GM23248 (cell line): ENCODE measurements at places on chromosomes 16 and 17.

GRCh38 chr16:5072334-5073278, 963 bp downstream of the ALG1 start:
- peak; percentile 56 for DNase-seq

DNA sequence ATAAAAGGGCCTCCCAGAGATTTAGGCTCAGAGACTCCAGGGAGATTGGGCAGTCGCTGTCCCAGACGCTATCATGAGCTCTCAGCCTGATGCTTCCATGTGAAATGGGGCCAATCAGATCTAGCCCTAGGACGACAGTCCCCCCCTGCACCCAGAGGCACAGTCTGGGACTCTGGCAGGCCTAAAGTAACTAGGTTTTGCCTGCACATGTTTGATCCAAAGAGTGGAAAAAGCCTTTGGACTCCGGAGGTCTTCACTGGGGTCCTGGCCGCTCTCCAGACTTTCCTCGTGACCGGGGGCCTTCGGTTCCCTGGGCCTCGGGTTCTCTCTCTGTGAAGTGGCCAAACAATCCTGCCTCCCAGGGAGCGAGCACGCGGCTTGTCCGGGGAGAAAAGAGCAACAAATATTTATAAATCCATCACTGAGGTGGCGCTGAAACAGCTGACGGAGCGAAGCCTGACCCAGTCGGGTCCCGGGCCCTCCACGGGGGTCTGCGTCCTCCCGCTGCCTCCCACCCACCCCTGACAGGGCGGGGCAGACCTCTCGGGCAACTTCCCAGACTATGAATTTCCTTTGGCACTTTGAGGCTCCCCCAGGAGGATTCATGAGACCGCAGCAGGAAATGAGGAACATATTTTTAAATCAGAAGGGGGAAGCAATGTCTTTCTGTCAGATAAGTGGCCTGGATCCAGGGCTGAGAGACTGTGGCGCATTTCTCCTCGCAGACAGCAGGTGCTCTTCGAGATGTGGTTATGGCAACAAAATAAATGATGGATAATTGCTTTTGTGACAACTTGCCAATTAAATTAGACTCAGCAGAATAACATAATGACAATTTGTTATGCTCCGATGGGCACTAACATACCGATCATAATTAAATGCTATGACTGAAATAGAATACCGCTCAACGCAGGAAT, 38.9 kb downstream of the MRPS23 start:
- DNase-seq, result peak; percentile 52

DNA sequence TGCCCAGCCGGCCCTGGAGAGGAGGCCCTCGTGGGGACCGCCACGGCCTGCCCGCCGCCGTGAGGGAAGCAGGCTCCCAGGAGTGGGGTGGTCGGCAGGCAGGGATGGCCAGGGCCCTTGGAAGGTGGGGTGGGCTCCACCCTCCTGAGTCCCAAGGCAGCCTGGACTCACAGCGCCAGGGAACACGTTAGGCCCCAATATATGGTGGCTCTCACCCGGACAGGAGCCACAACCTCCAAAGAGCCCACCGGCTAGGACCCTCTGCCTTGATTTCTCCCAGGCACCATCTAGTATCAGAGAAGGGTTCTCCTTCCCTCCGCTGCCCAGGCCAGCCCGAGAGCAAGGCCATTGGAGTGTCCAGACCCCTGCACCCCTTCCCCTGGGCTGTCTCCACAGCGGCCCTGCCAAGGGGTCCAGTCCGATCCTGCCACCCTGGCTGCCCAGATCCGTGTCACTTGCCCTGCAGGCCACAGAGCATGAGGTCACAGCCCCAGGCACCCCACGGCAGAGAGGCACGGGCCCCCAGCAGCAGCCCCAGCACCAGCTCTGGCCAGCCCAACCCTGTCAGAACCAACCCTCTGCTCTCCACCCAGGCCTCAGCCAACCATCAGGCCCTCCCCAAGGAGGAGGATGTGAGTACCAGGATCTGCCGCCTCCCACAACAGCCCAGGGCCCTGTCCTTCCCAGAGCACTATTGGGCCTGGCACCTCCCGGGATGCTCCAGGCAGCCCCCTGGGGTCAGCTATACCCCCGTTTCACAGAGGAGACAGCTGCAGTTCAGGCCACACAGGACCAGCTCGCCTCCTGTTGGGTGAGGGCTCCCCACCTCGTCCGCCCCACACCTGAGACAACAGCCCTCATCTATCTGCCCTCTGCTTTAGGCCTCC, 1.1 kb upstream of the AXIN1 start:
- DNase-seq, result peak; percentile 33

DNA sequence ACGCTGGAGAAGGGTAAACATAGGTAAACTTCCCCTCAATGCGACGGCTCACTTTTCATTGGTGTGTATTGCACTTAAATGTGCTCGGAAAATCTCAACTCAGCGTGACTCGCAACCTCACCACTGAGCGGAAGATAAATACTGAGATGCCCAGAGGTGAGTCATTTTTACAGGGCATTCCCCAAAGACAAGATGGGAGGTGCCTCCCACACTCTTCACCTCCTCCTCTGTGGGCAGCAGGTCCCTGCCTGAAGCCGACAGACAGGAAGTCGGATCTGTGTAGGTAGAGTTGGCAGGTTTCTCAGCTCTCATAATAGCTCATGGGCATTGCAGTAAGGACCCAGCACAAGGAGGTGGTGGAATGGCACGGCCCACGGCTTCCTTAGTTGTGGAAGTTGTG, 274.6 kb upstream of the HSBP1 start:
- peak; percentile 81 for DNase-seq

DNA sequence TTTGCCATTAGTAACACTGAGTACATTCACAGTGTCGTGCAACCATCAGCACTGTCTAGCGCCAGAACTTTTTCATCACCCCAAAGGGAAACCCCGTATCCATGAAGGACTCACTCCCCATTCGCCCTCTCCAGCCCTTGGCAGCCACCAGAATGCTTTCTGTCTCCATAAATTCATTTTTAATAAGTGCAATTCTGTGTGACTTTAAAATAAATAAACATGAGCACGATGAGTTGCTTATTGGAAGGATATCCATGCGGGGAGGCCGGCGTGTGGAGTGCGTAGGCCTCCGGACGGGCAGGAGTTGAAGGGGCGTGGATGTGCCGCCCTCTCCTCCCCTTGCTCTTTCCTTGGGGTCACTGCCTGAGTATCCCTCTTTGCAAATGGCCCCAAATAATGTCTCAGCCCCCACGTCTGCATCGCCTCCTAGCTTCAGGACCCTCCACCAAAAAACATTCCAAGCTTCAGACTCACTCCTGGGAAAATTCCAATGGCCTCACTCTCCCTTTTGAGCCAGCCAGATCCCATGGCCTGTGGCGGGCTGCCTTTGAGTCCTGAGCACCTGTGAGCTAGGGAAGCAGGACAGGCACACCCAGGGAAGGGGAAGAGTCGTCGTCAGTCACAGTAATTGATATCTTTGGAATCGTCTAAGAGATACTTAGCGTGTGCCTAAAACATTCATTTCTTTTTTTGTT, 306.3 kb downstream of the SEC14L1 start:
- DNase-seq, result no peak

DNA sequence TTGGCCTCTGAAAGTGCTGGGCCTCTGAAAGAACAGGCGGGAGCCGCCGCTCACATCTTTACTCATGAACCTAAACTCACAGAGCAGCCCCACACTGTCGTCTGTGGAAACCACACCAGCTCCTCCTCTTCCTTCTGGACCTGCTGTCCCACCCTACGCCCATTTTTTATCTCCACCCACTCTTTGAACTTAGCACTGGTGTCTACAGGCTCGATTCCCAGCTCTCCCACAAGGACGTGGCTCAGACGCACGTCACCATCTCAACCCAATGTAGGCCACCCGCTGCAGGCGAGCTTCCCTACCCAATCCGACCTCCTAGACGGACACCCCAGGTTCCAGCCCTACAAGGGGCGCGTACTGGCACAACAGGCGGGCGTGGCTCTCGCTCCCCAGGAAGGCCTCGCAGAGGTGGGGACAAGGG, 62.2 kb downstream of the NXN start:
- peak; percentile 39 for DNase-seq

- no peak for DNase-seq
Observed at GRCh38 chr17:6241996-6242395, 171.8 kb downstream of the WSCD1 start.

DNA sequence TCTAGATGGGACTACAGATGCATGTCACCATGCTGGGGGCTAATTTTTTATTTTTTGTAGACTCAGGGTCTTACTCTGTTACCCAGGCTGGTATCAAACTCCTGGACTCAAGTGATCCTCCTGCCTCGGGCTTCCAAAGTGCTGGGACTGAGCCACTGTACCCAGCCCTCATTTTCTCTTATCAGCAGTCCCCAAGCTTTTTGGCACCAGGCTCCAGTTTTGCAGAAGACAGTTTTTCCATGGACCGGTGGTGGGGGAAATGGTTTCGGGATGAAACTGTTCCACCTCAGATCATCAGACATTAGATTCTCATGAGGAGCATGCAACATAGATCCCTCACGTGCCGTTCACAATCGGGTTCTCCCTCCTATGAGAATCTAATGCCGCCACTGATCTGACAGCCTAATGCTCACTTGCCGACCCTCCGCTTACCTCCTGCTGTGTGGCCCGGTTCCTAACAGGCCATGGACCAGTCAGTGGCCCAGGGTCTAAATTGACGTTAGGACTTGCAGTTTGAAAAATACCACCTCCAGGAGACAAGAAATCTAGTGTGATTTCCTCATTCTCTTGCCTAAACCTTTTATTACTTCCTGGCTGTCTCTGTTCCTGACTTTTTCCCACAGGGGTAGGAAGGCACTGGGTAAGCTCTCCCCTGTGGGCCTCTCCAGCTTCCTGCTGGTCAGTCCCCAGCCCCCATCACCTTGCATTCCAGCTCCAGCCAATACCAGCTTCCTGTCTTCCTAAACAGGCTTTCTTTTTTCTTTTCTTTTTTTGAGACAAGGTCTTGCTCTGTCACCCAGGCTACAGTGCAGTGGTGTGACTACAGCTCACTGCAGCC, 9.3 kb upstream of the CNP start:
- DNase-seq, result no peak
